CD4-positive, CD25-positive, alpha-beta regulatory T cell (primary cell): ENCODE measurements at places on chromosomes 5 and 9. TPM values are rescaled to one million over a fixed set of nuclear protein-coding genes. Genes with fewer than 3 reads are reported as not detected.

The ADCY2 gene
- polyA plus RNA-seq = not detected

The PLEKHG4B gene
- polyA plus RNA-seq = not detected

The UGT3A1 gene
- not detected for polyA plus RNA-seq

The LTC4S gene
- 4.3 TPM for polyA plus RNA-seq

The PCDHAC2 gene
- polyA plus RNA-seq = not detected

The FBXO4 gene
- 18.0 TPM for polyA plus RNA-seq

The PPP3R2 gene
- polyA plus RNA-seq = 0.17 TPM

The GPR150 gene
- 0.77 TPM for polyA plus RNA-seq

The SPDL1 gene
- 3.4 TPM for polyA plus RNA-seq

The GPX3 gene
- polyA plus RNA-seq = 1.0 TPM

The WDR38 gene
- not detected for polyA plus RNA-seq

The PDZD2 gene
- 0.20 TPM for polyA plus RNA-seq

The HACD4 gene
- polyA plus RNA-seq = 8.2 TPM

The SNAPC4 gene
- polyA plus RNA-seq = 1.2 TPM

The GRXCR2 gene
- not detected for polyA plus RNA-seq

The CER1 gene
- polyA plus RNA-seq = not detected

The ARID3C gene
- polyA plus RNA-seq = not detected

The HMHB1 gene
- not detected for polyA plus RNA-seq

The PCDHGA8 gene
- not detected for polyA plus RNA-seq

The CDX1 gene
- polyA plus RNA-seq = not detected

The HMGCR gene
- 17.1 TPM for polyA plus RNA-seq
